H1 (cell line): ENCODE measurements at places on chromosomes 2 and 18. TPM values are rescaled to one million over a fixed set of nuclear protein-coding genes. Genes with fewer than 3 reads are reported as not detected.
A peak's percentile ranks its signal among the peaks of the same experiment; 100 is the strongest.

GRCh38 chr2:61887717-61888266, 664 bp downstream of the CCT4 start:
- peak overlapping the region; percentile 97 for H3K27ac ChIP-seq
- peak overlapping the region; percentile 99 for H3K4me3 ChIP-seq
- no peak for DNase-seq
- H3K36me3 ChIP-seq = peaks cover 23% of the 10 kb centered on the region
- no peaks in the 10 kb centered on the region for H3K27me3 ChIP-seq
- no peaks in the 10 kb centered on the region; the same call in none of the 2 replicates for H3K4me1 ChIP-seq

- H3K4me1 ChIP-seq = no peaks in the 10 kb centered on the region; the same call in none of the 2 replicates
- DNase-seq = no peak
- H3K36me3 ChIP-seq = no peaks in the 10 kb centered on the region
- H3K27ac ChIP-seq = no peak overlapping the region
- no peak overlapping the region for H3K4me3 ChIP-seq
These were observed 119.2 kb upstream of the SCN7A start for GRCh38 chr2:166613226-166613625.

GRCh38 chr2:23658466-23658942, 268.4 kb downstream of the ATAD2B start:
- H3K4me1 ChIP-seq = no peaks in the 10 kb centered on the region
- no peaks in the 10 kb centered on the region; the same call in 1 of the 2 replicates for H3K36me3 ChIP-seq
- no peaks in the 10 kb centered on the region for H3K27me3 ChIP-seq
- no peak overlapping the region for H3K4me3 ChIP-seq
- DNase-seq = no peak

DNA sequence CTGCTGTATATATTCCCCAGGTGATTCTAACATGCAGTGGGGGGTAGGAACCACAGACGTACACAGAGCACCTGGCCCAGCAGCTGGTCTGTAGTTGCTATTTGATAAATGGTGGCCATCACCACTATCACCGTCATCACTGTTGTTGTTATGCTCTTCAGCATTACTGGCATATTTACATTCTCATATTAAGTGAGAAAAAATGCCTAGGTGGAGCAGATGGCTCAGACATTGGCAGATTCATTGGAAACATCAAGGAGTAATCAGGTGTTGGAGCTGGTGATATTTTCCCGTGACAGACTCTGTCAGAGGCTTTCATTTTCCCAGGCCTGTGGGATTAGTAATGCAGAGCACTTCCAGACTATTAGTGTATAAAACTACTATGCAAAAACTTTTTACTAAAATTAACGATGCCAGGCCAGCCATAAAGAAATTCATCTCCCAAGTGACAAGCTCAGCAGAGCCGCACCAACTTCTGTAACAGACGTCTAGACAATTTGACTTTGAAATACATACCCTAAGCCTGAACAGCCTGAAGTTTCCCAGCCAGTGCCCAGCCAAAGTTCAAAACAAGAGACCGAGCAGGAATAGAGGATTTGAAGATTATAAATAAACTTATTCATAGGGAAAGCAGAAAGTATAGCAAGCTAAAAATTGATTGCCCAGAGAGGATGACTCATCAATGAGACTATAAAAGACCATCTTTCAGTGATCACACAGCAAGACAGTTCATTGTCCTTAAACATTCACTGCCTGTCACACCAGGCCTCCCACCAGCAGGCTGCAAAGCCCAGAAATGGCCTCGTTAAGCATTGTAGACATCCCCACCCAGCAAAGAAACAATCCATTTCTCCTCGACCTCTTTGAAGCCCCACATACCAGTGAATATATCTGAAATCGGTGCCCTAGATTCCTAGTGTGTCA, 247.4 kb upstream of the CHAC2 start:
- H3K36me3 ChIP-seq = no peaks in the 10 kb centered on the region
- DNase-seq = no peak
- no peaks in the 10 kb centered on the region for H3K27me3 ChIP-seq
- H3K4me3 ChIP-seq = no peak overlapping the region
- H3K27ac ChIP-seq = no peak overlapping the region
- H3K4me1 ChIP-seq = no peaks in the 10 kb centered on the region; the same call in 1 of the 2 replicates

GRCh38 chr2:10835052-10835970, 22.7 kb upstream of the PDIA6 start:
- DNase-seq = peak; percentile 75
- no peaks in the 10 kb centered on the region for H3K36me3 ChIP-seq
- no peak overlapping the region for H3K4me3 ChIP-seq
- H3K4me1 ChIP-seq = peaks cover 3% of the 10 kb centered on the region

DNA sequence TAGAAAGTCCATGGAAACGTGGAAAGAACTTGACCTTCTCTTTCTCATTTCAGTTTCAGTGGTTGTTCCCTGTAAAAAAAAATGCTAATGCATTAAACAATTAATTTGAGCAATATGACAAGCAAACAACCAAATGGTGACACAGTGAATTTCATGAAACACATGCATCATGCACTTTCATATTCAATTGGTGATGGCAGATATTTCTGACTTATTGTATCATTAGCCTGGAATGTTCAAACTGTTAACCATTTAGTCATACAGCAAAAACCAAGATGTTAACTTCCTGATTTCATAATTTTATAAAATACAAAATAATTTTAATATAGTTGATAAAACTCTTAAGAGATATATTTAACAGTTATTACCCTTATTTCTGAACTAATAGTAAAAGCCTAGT, 85.5 kb downstream of the SCN1A start:
- DNase-seq = no peak
- H3K36me3 ChIP-seq = no peaks in the 10 kb centered on the region
- no peak overlapping the region for H3K4me3 ChIP-seq
- H3K4me1 ChIP-seq = no peaks in the 10 kb centered on the region; the same call in 1 of the 2 replicates

DNA sequence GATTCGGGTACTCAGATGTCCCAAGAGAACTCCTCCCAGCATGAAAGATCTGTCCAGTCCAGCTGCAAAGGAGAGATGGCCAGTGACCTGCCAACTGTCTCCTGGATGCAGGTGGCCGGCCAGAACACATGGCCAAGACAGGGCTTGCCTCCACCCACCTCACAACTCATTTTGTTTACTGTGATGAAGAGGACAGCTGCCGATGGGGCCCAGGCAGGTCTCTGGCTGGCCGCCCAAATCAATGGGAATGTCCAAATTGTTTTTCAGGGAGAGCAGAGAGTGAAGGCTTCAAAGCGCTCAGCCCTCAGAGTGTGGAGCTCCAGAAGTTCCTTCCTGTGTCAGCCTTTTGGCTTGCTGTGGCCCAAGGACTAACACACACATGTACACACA, 41.9 kb downstream of the FOSL2 start:
- no peak for DNase-seq
- H3K4me1 ChIP-seq = no peaks in the 10 kb centered on the region
- no peak overlapping the region for H3K27ac ChIP-seq
- no peaks in the 10 kb centered on the region for H3K36me3 ChIP-seq

GRCh38 chr2:222300726-222301052, 1.9 kb upstream of the PAX3 start:
- H3K27me3 ChIP-seq = peaks cover 100% of the 10 kb centered on the region
- H3K4me1 ChIP-seq = peaks cover 18% of the 10 kb centered on the region
- no peak overlapping the region for H3K27ac ChIP-seq
- no peak for DNase-seq
- no peaks in the 10 kb centered on the region for H3K36me3 ChIP-seq

GRCh38 chr2:190093793-190094192, 31.3 kb upstream of the MSTN start:
- no peak overlapping the region for H3K27ac ChIP-seq
- H3K36me3 ChIP-seq = no peaks in the 10 kb centered on the region
- no peak overlapping the region for H3K4me3 ChIP-seq

DNA sequence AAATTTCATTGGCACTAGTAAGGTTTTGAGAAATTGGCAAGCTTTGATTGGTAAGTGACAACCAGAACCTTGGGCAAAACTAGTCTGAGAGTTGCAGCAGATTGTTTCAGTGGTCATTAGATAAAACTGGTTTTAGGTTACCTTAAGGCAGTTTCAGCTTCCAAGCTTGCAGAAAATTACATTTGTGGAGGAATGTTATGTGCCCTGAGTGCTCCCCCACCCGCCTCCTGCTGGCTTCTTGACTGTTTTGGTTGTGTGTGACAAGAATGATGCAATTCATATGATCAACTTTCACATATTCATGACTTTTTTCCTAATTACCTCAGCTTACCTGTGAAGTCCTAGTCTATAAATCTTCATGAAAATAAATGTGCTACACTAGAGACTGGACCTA, 599.5 kb upstream of the ZNF804A start:
- no peak overlapping the region for H3K4me3 ChIP-seq
- no peaks in the 10 kb centered on the region for H3K27me3 ChIP-seq
- H3K36me3 ChIP-seq = no peaks in the 10 kb centered on the region
- DNase-seq = no peak

DNA sequence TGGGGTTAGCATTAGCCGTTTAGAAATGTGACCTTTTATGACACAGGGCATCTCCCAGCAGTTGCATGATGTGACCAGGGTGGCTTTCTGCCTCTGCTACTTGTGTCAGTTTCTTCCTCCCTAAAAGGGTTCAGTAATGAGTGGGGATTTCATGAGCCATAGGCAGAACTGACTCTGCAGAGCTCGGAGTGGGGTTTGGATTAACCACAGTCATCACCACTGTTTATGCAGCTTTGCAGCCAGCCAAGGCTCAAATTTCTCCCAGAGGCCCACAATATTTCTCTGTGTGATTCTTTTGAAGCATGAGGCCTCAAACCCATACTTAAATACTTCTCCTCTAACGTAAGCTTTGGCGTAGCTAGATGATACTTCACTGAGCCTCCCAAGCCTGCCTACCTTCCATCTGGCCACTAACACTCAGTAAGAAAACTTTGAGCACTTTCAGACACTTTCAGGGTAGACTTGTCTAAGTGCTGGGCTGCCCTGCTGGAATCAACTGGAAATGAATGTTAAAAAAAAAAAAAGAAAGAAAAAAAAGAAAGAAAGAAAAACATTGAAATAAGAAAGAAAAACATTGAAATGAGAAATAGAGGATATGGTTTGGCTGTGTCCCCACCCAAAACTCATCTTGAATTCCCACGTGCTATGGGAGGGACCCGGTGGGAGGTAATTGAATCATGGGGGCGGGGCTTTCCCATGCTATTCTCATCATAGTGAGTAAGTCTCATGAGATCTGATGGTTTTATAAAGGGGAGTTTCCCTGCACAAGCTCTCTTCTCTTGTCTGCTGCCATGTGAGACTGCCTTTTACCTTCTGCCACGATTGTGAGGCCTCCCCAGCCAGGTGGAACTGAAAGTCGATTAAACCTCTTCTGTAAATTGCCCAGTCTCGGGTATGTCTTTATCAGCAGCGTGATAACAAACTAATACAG, 11.5 kb upstream of the LAPTM4A start:
- H3K36me3 ChIP-seq = no peaks in the 10 kb centered on the region
- H3K4me1 ChIP-seq = no peaks in the 10 kb centered on the region
- H3K27ac ChIP-seq = no peak overlapping the region
- no peak for DNase-seq

DNA sequence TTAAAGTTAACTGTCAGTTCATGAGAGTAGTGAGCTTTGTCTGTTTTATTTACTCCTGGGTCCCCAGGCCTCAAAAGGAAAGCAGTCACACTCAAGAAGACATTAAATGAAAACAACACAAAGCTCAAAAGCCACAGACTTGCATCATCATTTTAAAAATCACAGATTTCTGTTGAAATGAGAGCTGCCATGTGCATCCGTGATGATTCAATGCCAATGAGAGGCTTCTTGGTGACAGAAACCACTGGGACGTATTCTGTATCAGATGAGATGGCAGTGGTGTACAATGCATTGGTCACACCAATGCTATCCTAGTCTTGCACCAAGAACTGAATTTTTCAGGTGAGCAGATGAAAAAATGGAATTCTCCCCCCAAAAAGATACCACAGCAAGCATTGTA, 204.8 kb downstream of the ANAPC1 start:
- DNase-seq = no peak
- no peak overlapping the region for H3K27ac ChIP-seq
- H3K27me3 ChIP-seq = no peaks in the 10 kb centered on the region

GRCh38 chr2:27380626-27381545, at the start of gene ZNF513:
TSS of gene ZNF513 (minus strand) at chr2:27380734. CDS start at chr2:27380526, 208 bp downstream.
- H3K4me3 ChIP-seq = peak within 1 kb of the TSS; percentile 77
- H3K27ac ChIP-seq = peak within 1 kb of the TSS; percentile 93
- H3K36me3 ChIP-seq = peaks cover 63% of the 10 kb centered on the region
- peak; percentile 91 for DNase-seq

DNA sequence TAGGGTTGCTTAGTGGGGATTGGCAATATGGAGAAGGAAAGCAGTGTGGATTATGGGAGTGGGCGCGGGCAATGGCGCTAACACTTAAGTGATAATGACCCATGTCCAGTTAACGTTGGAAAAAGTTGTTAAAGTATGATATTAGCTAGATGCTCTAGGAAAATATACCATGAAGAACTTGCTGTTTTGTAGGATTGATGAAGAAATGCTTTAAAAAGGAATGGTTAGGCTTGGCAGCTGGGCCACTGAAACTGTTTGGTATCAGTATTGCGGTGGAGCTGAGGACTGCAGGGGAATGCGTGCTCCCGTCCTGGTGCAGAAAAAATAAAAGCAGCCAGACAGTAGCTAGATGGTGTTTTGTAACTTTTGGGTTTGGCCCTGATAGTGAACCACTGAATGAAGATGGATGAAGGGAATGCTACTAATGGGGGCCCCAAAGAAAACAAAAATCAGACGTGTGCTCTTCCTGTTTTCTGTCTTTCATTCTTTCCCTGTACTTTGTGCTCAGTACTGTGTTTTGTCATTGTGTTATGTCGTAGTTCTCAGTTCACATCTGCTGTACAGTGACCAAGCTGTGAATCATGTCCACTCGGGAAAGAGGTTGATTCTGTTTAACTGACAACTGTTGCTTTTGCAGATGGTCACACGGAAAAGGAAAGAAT, 999 bp downstream of the INSIG2 start:
- no peaks in the 10 kb centered on the region for H3K36me3 ChIP-seq
- peak overlapping the region; percentile 36; the same call in 1 of the 2 replicates for H3K27ac ChIP-seq
- DNase-seq = no peak
- peaks cover 2% of the 10 kb centered on the region; the same call in 1 of the 2 replicates for H3K4me1 ChIP-seq
- peak overlapping the region; percentile 89 for H3K4me3 ChIP-seq
- no peaks in the 10 kb centered on the region for H3K27me3 ChIP-seq

- no peak for DNase-seq
- no peaks in the 10 kb centered on the region for H3K27me3 ChIP-seq
- no peaks in the 10 kb centered on the region; the same call in 1 of the 2 replicates for H3K4me1 ChIP-seq
These were observed 708 bp downstream of the AGXT start for GRCh38 chr2:240869109-240869955.

DNA sequence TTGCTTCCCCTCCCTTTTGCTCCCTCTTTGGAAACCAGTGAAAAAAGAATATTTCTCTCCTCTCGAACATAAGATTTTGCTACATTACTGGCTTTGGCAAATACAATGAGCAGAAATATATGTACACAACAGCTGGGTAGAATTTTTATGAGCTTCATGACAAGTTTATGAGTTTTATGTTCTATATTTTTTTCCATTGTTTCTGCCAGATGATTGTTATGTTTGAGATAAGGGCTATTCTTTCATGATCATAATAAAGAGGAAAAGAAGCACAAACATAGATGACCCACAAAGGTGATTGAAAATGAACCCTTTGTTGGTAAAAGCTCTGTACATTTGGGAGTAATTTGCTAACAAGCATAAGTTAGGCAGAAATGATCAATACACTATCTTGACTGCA, 14.8 kb upstream of the TFPI start:
- H3K4me1 ChIP-seq = no peaks in the 10 kb centered on the region
- H3K36me3 ChIP-seq = no peaks in the 10 kb centered on the region
- DNase-seq = no peak
- H3K4me3 ChIP-seq = no peak overlapping the region
- H3K27me3 ChIP-seq = no peaks in the 10 kb centered on the region

The REG1B gene
- not detected in 2 replicates for polyA plus RNA-seq

The DYNAP gene
- 1.1 and 1.5 TPM in 2 replicates for polyA plus RNA-seq

The CCDC74A gene
- 21.0 and 23.8 TPM in 2 replicates for polyA plus RNA-seq

The HRH4 gene
- 0.02 and 0.03 TPM in 2 replicates for polyA plus RNA-seq

The VWA3B gene
- not detected in 2 replicates for polyA plus RNA-seq

The GLS gene
- 8.6 and 15.7 TPM in 2 replicates for polyA plus RNA-seq

The PMAIP1 gene
- 51.7 and 51.9 TPM in 2 replicates for polyA plus RNA-seq

The GPR39 gene
- 2.0 and 2.7 TPM in 2 replicates for polyA plus RNA-seq
